C1 segment of cervical spinal cord (tissue), 14 donors: ENCODE measurements at places on chromosomes 3 and 15.

DNA sequence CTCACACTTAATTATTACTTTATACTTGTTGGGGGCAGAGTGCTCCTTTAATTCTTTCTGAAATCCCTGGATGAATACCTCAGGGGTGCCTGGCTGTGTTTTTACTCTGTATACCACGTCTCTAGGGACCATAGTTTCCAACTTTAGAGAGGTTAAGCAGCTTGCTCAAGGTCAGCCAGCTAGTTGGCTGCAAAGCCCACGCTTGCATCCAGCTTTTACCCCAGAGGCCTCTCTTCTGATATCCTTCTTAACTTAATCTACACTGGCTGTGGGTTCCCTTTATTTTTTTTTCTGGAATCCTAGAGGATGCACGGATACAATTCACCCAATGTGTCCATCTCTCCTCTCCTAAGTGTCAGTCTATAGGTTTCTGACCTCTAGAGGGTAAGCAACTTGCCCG lies 1.4 kb downstream of the PDZRN3 start:
- no peak for DNase-seq

DNA sequence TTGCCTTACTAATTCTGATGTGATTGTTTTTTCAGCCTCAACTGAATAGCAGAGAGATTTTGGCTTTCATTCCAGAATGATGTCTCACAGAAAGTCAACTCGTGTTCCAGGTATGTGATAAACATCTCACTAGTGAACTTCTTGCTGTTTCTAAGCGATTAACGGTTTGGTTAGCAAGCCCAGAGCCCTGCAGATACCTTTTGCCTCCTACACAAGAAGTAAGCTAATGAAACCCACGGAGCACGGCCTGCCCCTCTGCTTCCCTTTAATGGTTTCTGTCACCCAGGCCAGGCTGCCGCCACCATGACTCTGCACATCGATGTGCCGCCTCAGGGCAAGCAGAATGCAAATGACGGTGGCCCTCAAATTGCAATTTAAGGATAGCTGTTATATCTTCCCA lies 155.9 kb upstream of the ICE2 start:
- no peak for DNase-seq

DNA sequence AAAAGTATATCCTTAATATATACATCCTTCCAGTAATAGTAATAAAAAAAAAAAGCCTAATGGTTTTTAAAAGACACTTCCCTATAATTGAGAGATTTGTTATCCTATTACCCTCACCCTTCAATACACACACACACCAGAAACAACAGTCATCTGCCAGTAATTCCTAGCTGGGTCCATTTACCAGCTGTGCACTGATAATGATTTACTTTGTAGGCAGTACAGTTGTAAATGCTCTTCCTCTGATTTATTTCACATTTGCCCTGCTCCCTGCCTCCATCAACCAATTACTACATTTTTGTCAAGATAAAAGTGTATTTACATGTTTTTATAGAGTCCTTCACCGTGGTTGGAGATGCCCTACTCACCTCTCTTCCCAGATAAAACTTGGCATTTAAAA lies 12.4 kb downstream of the TPM1 start:
- DNase-seq, result no peak

DNA sequence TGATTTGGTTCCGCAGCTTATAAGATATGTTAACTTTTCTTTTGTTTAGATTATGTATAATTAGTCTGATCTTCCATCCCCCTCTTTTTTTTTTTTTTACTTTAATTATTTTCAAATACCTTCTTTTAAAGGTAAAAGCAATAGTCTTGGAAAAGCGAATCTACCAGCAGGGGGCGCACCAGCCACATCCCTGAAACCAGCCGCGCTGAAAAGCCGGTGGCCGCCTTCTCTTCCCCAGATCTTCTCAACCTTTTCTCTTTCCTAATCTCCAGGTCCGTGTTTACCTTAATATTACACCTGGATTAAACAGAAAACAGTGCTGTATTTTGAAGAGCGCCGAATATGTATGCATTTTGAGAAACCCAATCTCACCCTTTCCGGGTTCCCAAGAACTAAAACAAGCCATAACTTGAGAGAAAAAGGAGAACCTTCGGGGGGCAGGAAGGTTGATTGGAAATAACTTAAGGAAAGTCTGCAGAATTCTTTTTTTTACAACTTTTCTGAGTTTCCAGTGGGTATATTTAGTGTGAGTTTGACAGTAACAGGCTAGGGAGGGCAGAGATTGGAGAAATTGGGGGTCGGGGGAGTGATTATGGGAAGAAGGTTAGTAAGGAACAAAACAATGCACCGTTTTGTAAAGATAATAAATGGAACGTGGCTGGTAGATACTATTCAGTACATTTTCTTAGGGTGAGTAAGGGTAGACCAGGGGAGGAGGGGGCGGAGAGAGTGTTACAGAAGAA lies 2.0 kb upstream of the SOX2 start:
- DNase-seq, result no peak

GRCh38 chr3:109831403-109831802 lies 494.1 kb upstream of the DPPA4 start:
- no peak for DNase-seq

- peak; percentile 96 for DNase-seq
Measured at GRCh38 chr3:52154135-52155094, at the start of gene POC1A. POC1A (minus strand) TSS chr3:52154423; CDS start chr3:52154372, 51 bp downstream.

GRCh38 chr3:31629054-31629453 lies 96.3 kb downstream of the STT3B start:
- DNase-seq, result no peak

DNA sequence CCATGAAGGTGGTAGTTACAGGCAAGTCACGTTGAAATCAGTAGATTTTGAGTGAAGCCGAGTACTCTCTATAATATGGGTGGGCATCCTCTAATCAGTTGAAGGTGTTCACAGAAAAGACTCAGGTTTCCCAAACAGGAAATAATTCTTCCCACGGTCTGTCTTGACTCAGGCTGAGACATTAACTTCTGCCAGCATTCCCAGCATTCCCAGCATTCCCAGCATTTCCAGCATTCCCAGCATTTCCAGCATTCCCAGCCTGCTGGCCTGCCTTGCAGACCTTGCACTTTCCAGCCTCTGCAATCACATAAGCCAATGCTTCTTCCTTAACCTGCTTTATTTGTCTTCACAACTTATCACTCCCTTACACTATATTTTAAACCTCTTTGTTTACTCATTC lies 542.3 kb upstream of the ROBO2 start:
- no peak for DNase-seq

DNA sequence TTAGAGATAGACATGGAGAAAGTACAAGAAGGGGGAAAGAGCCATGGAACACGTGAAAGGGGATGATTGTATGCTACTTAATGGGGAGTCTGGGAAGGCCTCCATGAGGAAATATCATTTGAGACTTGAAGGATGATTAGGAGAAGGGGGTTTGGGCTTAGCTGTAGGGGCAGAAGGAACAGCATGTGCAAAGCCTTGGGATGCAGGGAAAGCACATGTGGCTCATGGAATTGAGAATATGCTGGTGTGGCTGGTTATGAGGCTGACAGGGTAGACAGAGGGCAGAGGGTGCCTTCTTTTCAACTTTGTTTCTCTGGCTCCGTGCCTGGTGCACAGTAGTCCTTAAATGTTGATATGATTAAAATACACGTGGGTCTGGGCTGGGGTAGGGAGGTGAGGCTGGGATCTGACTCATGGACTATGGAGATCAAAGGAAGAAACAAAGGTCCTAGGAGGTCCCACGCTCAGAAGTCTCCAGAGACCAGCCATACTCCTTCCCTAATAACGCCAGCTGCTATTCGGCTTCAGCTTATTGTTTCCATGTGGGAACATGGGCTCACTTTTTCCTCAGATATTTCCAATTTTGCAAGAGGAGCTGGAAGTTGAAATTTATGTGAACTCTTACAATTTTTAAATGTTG lies 1.1 kb downstream of the GTF2E1 start:
- DNase-seq, result no peak

DNA sequence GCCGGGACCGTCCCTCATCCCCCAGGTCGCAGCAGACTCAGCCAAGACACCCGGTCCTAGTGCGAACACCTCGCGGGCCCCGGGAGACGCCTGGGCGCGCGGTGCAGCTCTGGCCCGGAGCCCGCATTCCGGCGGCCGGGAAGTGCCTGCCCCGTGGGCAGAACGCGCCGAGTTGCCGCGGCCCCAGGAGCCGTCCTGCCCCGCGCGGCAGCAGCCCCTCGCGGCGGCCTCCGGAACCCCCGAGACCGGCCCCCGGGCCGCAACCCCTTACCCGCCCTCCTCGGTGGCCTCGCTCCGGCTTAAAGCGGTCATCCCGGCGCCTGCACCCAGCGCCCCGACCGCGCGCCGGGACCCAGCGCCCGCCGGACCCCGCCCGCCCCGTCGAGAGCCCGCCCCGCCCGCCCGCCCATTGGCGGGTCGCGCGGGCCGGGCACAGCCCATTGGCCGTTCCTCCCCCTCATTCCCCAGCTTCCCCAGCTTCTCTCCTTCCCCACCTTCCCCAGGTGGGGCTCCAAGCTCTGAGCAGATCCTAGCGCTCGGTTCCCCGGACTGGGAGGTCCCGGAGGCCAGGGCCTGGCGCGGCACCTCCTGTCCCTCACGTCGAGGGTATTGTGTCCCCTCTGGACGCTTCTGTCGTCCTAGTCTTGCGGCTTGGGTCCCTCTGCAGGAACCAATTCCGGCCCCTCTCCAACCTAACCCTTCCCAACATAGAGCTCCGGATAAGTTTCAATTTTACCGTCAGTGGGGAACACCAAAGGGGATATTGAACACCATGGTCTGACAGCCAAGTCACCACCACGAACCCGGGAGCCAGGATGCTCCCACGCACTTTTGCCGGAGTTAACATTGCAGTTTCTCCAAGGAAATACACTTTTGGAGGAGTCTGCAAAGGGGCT lies at the start of gene GRAMD2A:
TSS of gene GRAMD2A (minus strand) at position 328 of the 896 bp plus-strand sequence.
- peak; percentile 69 for DNase-seq

GRCh38 chr3:12659316-12660015 lies 4.5 kb downstream of the RAF1 start:
- DNase-seq, result no peak

DNA sequence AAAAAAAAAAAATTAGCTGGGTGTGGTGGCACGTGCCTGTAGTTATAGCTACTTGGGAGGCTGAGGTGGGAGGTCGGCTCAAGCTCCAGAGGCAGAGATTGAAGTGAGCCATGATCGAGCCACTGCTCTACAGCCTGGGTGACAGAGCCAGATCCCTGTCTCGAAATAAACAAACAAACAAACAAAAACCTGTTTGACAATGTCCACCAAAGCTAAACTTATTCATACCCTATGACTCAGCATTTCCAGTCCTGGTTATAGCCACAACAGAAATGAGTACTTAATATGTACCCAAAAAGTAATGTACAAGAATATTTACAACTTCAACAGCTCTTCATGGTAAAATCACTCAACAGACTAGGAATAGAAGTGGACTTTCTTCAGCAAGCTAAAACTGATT lies 31.1 kb downstream of the SERP1 start:
- DNase-seq, result no peak

GRCh38 chr3:148856384-148856783 lies 8.7 kb upstream of the CPA3 start:
- no peak for DNase-seq

DNA sequence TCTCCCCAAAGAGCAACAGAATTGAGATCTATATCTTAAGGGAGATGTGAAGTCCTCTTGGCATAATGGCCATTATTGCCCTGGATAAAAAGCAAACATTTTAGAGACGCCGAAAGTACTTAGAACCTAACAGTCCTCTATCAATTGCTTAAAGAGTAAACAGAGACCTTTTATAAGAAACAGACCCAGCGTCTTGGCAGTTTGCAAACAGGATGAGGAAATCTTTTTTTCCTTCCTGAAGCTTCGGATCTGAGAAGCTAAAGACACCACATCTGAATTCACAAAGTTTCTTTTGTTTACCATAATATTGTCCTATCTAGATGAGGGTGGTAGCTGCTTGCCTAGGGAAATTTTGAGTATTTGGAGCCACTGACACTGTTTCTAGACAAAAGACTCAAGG lies 59.9 kb upstream of the LIMD1 start:
- DNase-seq, result no peak

DNA sequence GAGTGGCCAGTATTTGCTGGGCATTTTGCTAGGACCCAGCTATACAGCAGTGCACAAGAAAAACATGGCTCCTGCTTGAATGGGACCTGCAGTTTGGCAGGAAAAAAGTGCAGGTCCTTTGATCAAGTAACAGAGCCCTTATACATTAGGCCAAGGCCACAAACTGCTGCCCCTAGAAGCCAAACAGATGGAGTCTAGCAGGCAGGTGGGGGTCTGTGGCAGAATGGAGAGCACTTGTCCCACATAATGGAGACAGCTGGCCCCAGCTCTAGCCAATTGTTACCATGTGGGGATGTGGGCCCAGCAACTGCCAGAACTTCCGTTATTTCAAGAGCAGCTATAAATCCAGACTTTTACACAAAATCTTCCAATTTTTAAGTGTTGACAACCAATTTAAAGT lies 79.3 kb downstream of the SHQ1 start:
- DNase-seq, result no peak

- no peak for DNase-seq
Measured at GRCh38 chr3:142088522-142088921, 60.8 kb downstream of the TFDP2 start.

DNA sequence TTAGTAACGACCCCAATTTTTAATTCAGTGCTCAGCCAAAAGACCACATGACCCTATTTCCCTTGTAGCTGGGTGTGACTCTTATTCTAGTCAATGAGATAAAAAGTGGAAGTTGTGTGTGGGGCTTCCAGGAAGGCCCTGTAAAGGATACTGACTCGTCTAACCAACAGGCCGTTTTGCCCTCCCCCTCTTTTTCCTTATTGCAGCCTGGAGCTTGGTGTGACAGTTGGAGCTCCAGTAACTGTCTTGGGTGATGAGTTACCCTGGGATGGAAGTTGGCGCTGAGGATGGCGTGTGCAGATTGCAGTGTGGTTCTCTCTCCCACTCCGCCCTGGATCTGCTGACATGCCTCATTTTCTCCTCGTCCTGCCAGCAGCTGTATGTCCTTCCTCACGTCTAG lies 209.3 kb upstream of the PROK2 start:
- DNase-seq, result no peak

- no peak for DNase-seq
Measured at GRCh38 chr3:184600685-184601377, 39.2 kb downstream of the EPHB3 start.

DNA sequence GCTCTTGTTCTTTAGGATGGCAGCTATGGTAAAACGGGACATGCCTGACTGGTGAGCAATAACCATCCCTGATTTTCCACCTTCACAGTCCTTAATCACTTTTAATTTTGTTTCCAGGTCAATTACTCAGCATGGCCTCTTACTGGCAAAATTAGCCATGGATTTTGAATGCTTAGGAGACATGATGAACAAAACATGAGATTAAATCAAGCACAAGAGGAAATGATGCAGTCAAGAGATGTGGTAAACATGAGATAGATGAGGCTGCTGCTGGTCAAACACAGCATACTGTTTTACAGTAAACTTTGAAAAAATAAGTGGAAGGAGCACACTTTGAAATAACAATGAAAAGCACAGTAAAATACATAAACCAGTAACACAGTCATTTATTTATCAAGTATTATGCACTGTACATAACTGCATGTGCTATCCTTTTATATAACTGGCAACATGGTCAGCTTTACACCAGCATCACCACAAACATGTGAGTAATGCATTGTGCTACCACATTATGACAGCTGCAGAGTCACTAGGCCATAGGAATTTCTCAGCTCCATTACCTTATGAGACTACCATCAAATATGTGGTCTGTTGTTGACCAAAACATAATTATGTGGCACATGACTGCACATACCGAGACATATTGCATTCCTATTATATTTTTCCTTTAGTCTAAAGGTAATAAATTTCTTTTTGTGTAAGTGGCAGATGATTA lies 30.1 kb upstream of the ZNF502 start:
- DNase-seq, result no peak

- DNase-seq, result no peak
Measured at GRCh38 chr15:60601098-60601497, 122.2 kb upstream of the ICE2 start.
